Aorta (tissue), 5 donors: ENCODE measurements at places on chromosomes 3 and 15.

DNA sequence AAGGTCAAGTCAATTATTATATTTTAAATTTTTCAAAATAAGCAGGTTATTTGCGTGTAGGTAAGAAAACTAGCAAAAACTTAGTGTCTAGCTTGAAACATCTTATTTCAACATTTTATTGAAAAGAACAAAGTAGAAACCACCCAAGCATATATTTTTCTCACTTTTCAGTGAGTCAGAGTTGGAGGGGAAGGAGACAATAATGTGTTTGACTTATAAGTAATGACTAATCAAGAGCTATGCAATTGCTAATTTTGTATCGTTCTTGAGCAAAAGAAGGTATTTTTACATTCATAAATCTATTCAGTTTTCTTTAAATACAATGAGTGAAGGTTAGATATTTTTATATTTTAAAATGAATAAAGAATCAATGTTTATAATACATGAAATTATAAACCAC lies 54.4 kb upstream of the P2RY1 start:
- DNase-seq, result no peak

DNA sequence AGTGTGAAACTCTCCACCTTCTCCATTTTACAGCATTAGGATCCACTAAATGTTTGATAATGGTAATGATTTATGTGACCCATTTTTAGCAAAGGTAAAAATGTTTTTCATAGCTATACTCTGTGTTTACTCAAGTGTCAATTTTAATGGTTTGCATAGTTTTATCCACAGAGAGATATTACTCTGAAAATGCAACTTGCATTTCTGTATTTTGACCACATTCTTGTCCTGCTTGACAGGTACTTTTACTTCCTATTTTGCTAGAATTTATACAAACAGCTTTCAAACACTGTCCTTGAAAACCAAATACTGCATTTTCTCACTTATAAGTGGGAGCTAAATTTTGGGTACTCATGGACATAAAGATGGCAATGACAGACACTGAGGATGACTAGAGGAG lies 62.9 kb downstream of the SERPINI1 start:
- DNase-seq, result no peak

GRCh38 chr3:59759298-59760031 lies 709.6 kb upstream of the CFAP20DC start:
- no peak for DNase-seq

- DNase-seq, result no peak
Measured at GRCh38 chr3:142046320-142047020, 102.9 kb downstream of the TFDP2 start.

DNA sequence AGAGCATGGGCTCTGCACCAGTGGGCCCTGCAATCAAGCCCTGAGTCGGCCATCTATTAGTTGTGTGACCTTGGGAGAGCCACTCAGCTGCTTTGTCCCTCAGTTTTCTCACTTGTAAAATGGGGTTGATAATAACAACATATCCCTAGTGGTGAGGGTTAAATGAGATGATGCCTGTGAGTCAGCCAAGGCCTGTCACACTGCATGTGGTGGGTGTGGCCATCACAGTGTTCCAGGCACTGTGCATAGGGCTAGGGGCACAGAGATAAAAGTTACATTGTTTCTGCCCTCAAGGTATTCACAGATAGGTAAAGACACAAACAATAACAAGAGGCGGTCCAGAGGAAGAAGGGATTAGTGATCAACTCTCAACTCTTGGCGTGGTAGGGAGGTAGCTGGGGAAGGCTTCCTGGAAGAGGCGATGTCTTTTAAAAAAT lies 19.5 kb downstream of the SMAD6 start:
- DNase-seq, result peak; percentile 67

DNA sequence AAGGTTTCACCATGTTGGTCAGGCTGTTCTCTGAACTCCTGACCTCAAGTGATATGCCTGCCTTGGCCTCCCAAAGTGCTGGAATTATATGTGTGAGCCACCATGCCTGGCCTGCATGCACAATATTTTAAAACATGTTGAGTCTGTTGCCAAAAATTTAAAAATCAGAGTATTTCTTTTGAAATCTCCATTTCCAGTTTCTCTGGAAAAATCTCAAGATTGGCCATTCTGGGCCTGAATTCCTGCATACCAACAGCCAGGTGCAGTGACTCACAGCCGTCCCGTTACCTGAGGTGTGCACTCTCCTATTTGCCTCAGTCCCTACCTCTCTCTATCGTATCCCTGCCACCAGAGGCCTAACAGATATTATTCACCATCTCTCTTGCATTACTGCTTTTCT lies 15.0 kb upstream of the COPG1 start:
- no peak for DNase-seq

- no peak for DNase-seq
Measured at GRCh38 chr3:145698250-145698649, 462.7 kb downstream of the PLOD2 start.

- DNase-seq, result no peak
Measured at GRCh38 chr3:78734048-78734637, 1033.7 kb downstream of the ROBO1 start.

GRCh38 chr3:153099131-153099530 lies 62.9 kb upstream of the RAP2B start:
- DNase-seq, result no peak

DNA sequence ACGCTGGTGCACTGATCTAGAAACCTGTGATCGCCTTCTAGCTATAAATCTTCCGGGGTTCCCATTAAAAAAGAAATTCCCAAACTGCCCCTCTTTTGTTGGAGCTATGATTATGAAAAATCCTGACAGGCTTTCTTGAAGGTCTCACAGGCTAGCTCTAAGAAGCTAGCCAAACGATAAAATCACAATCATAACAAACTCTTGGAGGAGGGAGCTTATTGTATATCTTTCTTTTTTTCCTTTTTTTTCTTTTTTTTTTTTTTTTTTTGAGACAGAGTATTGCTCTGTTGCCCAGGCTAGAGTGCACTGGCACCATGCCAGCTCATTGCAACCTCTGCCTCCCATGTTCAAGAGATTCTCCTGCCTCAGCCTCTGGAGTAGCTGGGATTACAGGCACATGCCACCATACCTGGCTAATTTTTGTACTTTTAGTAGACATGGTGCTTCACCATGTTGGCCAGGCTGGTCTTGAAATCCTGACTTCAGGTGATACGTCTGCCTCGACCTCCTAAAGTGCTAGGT lies 72.0 kb downstream of the MYO1E start:
- no peak for DNase-seq
